Trophoblast cell (in vitro differentiated cells and primary cell): ENCODE measurements at places on chromosomes 1 and 21.

GRCh38 chr1:16387201-16388188 is 20.5 kb downstream of the SZRD1 start:
- DNase-seq = no peak

DNA sequence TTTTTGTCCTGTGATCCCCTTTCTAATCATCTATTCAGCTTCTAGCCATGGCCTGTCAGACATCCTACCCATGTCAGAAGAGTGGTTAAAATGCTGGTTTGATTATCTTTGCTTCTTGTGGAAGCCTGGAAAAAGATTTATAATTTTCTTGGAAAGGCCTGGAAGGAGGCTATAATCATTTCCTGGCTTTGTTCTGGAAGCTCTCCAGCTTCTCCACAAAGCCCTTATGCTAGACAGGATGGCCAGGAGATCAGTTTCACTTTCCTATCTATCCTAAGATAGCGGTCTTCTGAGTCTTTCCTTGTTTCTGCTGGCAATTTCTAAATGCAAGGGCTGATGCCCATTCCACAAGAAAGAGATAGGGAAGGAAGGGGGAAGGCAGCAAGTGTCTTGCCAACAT is 90.9 kb upstream of the SLC44A3 start:
- peak; percentile 48 for DNase-seq

- peak; percentile 86 for DNase-seq
Measured at GRCh38 chr1:200351826-200352549, 57.8 kb downstream of the ZNF281 start.

DNA sequence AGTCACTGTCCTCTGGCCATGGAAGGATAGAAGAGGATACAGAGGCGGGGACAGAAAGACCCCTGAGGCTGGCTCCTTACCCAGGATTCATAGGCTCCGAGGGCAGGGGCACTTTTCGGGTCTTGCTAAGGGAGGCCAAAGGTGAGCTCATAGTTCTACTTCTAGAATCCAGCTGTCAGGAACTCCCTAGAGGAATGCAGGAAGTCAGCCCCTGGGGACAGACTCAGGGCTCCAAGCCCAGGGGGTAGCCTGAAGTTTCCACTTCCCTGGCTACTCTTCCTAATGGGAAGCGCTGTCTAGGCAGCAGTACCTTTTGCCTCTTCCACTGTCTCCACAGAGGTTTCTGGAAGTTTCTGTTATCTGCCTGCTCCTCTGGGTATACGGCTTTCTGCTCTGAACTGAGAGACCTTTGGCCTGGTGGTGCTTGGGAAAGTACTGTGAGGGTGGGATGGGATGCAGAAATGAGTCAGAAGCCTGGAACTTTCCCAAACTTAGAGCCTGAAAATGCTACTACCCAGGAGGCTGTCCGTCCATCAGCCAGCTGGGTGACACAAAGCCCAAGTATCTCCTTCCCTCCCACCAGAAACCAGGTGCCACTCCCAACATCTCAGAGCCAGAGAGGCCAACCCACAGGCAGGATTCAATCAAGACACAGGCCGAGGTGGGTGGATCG is 3.6 kb downstream of the UBXN11 start:
- DNase-seq = peak; percentile 94

DNA sequence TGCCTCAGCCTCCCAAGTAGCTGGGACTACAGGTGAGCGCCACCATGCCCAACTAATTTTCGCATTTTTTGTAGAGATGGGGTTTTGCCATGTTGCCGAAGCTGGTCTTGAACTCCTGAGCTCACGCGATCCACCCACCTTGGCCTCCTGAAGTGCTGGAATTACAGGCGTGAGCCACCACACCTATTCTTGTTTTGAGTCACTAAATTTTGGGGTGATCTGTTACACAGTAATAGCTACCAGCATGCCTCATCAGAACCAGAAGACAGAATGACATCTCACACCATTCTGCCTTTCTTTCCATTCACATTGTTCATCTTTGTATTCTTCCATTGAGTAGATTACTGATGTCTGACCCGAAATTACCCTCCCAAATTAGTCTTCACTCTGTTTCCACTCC is 9.1 kb downstream of the RHBDL2 start:
- no peak for DNase-seq

DNA sequence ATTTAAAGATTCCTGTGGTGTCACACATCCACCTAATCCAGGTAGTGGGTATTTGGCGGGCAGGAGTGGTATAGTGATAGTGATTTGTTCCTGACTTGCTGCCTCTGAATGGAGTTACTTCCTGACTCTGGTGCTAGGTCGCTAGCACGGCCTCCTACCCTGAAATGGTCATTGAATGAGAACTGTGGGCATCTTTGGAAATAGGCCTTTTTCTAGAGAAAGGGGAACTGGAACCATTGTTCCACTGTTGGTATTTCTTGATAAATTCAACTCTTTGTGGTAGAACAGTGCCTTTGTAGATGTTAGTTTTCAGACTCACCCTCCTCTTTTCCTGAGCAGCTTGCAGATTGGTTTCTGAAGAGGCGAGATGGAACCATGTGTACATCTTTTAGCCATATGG is 1.5 kb downstream of the QSOX1 start:
- no peak for DNase-seq

GRCh38 chr1:185733818-185734735 is at the start of gene HMCN1:
Gene HMCN1 (plus strand): TSS chr1:185734391. CDS start chr1:185734780, 389 bp downstream.
- DNase-seq = peak; percentile 97

DNA sequence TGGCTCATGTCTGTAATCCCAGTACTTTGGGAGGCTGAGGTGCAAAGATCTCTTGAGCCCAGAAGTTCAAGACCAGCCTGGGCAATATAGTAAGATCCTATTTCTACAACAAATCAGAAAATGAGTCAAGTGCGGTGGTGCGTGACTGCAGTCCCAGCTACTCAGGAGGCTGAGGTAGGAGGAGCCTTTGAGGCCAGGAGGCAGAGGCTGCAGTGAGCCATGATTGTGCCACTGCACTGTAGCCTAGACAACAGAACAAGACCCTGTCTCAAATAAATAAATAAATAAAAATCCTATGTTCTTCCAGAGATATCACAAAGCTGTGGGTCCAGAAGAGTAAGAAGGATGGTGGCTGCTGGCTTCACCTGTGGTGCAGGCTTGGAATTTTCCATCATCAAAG is 22.1 kb downstream of the CDA start:
- peak; percentile 89 for DNase-seq

- peak; percentile 15 for DNase-seq
Measured at GRCh38 chr1:65959896-65960567, 167.3 kb downstream of the PDE4B start.

DNA sequence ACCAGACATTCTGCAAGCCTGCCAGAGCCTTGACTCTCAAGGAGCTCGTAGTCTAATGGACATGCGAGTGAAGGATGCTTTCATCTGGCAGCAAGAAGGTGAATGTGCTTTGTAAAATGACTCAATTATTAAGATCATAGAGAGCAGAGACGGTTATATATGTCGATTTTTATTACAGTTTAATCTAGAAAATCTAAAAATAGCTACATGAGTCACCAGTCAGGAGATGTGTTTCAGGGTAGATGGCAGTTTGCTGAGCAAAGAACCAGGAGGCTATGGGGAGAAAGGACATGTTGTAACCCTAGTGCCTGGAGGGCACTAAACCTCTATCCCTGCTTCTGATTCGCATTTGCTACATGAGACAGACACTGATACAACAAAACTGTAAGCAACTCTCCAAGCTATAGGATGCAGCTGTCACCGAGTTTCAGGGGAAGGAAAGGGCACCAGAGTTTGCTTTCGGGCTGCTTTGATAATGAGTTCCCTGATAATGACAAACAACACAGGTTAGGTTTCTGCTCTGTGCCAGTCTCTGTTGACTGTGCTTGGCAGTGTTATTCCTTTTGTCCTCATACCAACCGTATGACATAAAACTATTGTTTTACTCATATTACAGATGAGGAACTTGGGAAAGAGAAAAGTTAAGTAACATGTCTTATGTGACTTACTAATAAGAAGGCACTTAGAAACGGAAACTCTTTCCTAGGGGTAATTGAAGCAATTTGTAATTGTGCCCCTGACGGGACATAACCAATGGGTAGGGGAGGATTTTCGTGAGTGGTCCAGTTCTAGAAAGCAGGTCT is 43.2 kb downstream of the C1orf198 start:
- peak; percentile 88 for DNase-seq

- no peak for DNase-seq
Measured at GRCh38 chr1:223838125-223838854, 7.5 kb downstream of the TP53BP2 start.

DNA sequence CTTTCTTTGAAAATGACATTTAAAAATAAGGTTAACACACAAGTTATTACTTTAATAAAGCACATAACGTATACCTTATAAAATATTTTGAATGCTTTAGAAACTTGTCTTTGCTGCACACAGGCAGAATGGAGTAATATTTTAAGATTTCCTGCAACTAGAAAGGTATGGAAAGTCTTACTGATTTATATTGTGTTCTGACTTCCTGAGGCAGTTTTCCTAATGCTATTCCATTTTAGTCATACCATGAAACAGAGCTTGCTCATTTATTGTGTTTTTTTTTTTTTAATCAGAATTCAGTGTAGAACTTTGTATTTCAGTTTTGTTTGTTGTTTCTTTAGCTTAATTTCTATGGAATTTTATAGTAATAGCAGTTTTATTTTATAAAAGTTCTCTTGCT is 60.9 kb upstream of the S1PR1 start:
- no peak for DNase-seq

DNA sequence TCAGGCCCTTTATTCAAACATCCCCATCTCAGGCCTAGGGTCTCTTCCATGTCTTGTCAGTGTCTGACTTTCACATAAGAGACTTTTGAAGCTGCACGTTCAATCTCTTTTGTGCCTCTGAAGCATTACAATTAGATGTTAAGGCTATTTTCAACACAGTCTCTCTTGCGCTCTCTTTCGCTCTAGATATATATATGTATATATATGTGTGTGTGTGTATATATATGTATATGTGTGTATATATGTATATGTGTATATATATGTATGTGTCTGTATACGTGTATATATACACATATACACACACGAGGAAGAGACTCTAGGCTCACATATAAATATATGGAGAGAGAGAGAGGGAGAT is 162.5 kb upstream of the RNPC3 start:
- DNase-seq = no peak

- no peak for DNase-seq
Measured at GRCh38 chr1:223233019-223233409, 90.0 kb upstream of the TLR5 start.

DNA sequence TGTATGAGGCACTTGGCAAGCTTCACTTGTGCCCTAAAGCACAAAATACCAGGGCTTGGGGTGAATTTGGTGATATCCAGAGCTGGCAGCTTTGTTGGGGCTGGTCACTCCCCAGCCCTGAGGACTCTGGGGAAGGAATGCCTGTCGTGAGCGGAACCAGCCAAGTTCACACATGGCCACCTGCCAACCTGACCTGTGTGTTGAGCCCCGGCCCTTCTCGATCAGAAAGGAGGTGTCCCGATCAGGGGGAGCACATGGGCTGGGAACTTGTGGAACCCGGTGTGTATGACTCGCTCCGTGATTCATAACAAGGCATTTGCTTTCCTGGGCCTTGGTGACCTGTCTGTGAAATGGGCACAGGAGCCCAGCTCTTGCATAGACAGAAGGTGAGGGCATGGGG is 43.1 kb downstream of the AGPAT3 start:
- DNase-seq = no peak

DNA sequence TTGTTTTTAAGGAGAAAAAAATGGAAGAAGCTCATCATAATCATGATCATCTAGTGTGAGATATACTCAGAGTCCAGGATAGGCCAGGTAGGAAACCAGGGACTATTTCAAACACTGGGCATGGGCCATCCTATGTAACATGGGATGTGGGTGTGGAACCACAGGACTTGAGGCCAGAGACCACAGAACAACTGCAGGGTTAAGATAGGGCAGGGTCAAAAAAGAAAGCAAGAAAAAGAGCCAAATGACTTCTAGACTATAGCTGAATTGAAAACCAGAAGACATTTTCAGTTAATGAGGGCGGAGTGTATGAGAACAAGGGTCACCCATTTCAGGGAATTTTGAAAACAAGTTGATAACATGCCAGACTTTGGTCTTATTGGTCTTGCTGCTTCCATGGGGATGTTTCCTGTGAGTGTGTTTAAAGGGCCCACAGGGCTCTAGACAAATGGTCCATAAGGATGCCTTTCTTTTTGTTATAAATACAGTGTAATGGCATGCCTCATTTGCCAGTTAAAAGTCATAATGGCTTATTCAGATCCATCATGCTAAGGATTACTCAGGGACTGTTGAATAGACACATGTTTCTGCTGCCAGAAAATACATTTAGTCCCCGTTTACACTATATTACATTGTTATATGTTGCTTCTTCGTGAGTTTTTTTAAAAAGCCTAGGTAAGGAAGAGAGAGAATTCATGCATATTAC is 182.0 kb upstream of the C21orf91 start:
- no peak for DNase-seq

DNA sequence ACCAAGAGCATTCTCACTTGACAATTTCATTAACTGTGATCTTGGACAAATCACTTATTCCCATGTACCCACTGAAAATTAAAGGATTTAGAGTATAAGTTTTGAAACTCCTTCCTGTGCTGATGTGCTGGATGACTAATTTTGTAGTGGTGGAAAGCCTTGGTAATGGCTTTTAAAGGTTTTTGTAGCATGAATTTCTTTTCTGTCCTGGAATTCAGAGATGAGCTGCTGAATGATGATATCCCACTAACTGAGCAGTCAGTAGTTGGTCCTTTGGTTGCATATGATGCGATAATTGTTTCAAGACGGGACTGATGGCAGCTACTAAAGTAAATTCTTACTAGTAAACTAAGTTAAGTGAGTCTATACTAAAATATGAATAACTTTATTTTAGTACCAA is 5.2 kb downstream of the RPL5 start:
- DNase-seq = no peak

DNA sequence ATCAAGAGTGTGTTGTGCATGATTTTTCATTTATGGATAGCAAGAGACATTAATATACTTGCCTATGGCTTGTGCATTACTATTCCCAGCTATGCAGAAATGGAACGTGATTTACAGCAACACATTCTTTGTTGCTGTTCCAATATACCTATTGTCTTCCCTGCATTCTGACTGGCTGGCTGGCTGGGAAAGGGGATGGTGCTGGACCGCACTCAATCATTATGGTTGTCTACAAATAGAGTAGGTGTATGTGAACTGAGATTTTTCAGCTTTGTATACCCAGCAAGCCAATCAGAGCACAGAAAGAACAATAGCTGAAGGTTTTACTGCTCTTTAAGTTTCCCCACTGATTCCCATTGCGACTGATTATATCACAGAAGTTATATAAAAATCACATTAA is 167.5 kb downstream of the ATG4C start:
- DNase-seq = no peak

DNA sequence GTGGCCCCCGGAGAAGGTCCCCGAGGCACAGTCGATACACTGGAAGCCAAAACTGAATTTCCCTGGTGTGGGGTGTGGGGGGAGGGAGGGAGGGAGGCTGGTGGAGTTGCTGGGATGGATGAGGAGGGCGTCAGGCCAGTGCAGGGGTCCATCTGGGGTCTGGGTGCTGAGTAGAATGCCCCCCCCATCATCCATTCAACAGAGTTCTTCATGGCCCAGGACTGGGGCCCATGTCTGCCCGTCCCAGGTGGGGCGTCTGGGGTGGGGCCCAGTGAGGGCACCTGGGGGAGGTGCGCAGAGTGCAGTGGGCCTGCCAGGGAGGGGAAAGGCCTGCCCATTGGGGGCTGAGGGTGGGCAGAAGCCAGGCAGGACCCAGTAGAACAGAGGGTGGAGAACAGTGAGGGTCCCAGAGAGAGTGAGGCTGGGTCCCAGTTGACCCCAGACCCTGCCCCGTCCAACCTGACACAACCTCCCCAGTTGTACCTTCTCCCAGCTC is 1.9 kb downstream of the TNFRSF18 start:
- DNase-seq = no peak
